ENCODE measurements at places on chromosomes 2 and 18.

- no peak for DNase-seq
These were observed 486.7 kb downstream of the EPHA4 start for GRCh38 chr2:221085341-221085900.

DNA sequence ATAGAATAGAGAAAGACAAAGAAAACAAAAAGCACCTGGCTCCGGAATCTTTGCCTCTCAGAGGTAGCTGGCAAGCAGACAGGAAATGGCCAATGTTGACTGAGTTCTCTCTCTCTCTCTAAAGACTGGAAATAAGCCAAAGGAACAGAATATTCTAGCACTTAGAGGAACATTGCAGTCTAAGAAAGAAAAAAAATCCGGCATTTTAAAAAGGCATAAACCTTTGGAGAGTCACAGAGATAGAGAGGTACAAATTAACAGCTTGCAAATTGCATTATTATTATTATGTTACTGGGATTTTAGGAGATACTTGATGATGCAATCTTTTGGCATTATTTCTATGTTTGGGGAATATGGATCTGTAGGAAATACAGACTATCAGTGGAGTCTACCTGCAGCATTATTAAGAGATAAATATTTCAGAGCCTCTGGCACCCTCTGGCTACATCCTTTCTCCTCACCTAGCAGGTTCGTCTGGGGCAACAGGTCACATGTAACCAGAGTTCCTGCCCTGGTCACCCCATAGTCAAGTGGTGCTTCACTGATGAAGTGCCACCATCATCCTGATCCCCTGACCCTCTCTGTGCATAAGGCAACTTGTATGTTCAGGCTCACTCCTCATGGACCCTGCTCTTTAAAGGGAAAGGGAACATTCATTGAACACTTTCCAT, 318.9 kb upstream of the ACVR2A start:
- no peak for DNase-seq

DNA sequence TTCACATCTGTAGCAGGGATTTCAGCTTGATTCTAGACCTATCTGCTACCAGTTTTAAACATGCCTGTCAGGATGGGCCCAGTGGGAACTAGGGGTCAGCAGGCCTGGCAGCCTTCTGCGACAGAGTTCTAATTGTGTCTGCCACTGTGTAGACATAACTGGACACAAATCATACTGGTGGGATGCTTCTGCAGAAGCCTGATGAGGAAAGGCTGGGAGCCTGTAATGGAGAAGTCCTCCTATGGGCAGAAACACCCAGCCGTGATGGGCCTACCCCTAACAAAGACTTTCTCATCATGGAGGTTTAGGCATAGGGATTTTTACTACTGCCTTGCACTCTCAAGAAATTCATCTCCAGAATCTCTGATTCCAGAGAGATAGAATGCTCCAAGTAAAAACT, 166.9 kb downstream of the PDE11A start:
- DNase-seq = no peak

- DNase-seq = no peak
These were observed 330.1 kb downstream of the TDRD15 start for GRCh38 chr2:21453723-21454450.

GRCh38 chr18:49812286-49813068, 856 bp downstream of the ACAA2 start:
- no peak for DNase-seq

GRCh38 chr18:45974088-45974536, 7.0 kb upstream of the EPG5 start:
- peak; percentile 37 for DNase-seq

DNA sequence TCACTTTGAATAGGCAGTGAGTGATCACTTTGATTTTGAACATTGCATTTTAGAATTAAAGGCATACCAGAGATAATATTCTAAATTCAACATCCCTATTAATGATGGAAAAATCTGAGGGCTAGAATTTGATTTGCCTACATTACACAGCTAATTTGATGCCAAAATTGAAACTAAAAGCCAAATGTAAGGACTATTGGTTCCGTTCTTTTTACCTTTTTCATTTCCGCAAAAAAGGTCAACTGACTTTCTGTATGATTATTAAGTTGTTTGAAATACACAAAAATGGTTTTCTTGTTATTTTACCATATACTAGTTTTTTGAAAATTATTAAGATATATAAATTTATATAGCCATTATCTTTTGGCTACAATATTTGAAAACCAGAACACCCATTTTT, 117.5 kb downstream of the SCN3A start:
- no peak for DNase-seq

DNA sequence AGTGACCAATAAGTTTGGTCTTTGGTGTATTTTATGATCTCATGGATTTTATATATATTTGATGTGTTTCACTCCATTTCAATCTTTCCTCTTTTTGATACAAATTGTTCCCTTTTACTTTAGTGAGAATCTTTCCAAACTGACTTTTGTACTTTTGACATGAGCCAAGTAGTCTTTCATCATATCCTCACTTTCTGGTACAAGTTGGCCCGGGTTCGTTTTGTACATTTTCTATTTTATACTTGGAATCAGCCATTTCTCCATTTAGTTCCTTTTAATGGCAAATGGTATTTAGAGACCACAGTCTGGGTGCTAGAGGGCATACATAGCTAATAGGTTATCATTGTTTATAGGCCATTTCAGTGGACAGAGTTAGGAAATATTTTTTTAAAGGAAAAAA, 147.9 kb upstream of the MYO3B start:
- DNase-seq = no peak

DNA sequence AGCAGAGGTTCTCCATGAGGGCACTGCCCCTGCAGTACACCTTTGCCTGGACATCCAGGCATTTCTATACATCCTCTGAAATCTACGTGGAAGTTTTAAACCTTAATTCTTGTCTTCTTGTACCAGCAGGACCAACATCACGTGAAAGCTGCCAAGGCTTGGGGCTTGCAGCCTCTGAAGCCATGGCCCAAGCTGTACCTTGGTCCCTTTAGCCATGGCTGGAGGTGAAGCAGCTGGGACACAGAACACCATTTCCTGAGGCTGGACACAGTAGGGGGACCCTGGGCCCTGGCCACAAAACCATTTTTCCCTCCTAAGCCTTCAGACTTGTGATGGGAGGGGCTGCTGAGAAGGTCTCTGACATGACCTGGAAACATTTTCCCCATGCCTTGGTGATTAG, 32.8 kb upstream of the CCDC141 start:
- no peak for DNase-seq

Data from iPS-NIHi11 (cell line).